ENCODE measurements at places on chromosomes 1 and 21.
A peak's percentile ranks its signal among the peaks of the same experiment; 100 is the strongest.

DNA sequence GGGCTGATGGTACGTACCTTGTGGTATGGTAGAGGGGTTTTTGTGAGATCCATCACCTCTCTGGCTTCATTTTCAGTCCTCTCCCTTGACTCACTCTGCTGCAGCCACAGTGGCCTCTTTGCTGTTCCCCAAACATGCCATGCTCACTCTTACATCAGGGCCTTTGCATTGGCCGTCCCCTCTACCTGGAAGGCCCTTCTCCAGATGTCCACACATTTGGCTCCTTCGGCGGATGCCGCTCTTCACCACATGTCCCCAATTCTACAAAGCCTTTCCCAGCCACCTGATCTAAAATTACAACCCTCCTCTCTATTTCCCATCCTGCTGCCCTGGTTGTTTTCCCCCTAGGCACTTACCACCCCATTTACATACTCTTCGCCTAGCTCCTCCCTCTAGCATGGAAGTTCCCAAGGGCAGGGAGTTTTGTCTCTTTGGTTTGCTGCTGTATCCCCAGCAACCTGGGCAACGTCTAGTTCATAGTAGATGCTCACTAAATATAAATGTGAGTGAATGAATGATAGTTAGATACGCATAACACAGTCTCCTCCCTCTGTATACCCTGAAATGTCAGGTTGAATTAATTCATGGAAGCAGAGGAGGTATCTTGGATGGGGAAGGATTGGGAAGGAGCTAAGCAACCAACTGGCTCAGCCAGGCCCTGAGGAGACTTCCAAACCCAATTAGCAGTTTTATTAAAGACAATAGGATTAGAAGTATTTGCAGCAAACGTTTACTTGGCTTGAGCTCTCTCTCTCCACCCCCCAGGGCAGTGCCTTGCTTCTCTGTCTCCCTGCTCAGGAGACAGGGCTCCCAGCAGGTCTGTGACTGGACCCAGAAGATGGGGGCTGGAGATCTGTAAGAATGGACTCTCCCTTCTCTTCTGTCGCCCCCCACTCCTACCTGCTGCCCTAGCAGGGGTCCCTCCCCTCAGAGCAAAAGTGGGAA is 264.2 kb downstream of the GRIK3 start:
- DNase-seq, result no peak

DNA sequence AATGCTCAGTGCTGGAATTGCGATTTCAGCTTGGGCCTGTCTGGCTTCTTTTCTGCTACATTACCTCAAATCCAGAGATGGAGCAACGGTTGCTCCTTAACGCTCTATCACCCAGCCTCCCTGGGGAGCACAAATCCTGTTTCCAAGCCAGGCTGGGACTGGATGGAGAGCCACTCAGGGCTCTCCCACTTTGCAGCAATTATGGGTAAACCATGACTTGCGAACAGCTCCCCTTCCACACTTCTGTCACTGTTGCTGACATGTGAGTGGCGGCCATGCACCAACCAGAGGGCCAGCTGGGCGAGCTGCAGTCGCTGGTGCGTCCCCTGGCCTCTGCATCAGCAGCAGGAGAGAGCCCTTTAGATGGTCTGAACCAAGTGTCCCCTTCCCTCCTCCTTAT is 65.1 kb upstream of the RAB4A start:
- DNase-seq, result no peak

GRCh38 chr1:9278116-9278515 is 14.6 kb upstream of the SPSB1 start:
- DNase-seq, result no peak

DNA sequence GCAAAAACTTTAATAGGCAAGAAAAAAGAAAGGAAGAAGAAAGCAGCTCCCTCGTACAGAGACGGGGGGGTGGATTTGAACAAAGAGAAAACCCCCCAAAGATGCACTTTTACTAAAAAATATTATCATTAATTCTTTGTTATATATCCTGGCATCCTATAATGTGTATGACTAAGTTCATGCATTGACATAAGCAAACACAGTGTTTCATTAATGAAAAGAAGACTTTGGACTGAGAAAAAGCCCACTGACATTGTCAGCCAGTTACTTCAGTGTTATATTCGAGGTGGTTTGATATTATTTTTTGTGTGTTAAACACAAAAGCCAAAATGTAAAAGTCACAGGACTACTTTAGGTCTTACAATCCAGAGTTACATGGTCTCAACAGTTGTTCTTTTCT is 110.1 kb upstream of the DPYD start:
- no peak for DNase-seq

DNA sequence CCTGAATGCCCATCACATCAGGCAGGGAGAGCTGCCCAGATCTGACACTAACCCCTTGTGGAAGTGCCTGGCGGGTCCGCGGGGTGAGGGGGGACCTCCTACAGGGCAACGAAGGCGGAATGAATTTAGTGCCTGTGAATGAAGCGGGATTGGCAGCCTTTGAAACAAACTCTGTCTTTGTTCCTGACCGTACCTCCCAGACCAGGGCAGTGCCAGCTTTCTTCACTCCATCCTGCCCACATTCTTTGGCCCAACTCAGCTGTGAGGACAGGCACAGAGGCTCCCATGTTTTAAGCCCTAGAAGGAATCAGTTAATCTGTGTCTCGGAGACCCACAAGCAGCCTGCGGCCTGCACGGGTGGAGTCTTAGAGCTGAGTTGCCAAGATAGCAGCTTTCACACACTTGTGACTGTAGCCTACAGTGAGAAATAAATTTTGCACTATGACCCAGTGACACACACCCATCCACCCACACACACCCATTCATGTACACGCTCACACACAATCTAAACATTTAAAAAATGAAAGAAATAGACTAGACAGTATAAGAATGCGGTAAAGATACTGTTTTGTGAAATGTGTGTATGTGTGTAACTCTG is 60.1 kb upstream of the USP24 start:
- DNase-seq, result no peak

DNA sequence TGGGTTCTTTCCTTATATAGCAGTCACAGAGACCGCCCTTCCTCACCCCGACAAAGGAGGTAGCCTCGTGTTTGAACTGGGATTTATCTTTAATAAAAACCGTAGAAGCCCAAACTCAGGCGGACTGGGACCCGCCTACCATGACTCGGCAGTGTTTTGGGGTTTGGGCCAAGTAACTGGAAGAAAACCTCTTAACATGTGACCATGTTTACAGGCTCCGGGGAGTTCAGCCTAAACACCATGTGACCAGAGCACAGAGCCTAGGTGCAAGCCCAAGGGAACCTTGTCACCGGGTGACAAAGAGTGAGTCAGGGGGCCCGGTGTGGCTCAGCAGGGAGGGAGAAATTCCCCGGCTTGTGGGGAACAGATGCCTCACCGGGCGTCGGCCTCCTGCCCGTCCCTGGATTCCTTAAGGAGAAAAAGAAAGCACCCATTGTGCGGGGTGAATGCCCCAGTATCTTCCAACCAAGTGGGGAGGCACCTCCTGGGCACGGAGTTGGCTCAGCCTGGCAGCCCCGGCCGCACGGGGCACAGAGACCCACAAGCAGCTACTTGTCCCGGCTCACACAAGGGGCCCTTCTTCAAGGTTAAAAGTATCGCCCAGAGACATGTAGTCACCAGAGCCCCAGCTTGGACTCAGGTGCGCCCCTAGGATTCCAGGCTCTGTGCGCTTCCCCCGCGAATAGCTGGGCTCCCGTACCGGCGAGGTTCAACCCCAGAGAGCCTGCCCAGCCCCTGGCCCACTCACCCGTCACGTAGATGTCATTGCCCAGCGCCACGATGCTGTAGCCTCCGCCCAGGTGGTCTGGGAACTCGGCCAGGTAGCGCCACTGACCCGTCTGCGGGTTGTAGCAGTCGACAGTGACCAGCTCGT is 1.4 kb downstream of the KLHL21 start:
- DNase-seq, result no peak

DNA sequence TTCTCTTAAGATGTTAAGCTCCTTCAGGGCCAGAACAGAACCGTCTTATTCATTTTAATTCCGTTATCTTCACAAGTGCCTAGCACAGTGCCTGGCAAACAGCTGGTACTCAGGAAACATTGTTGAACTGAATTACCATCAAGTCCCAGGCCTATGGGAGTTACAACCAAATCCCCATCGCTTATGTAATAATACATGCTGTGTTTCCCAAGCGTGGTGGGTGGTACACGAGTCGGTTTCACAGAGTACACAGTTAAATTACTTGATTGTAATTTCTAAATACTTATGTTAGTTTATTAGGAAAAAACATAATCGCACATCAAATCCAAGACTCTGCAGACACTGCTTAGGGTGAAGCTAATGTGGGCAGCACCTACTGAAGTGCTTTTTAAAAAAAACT is 1.0 kb downstream of the ANGEL2 start:
- no peak for DNase-seq

- no peak for DNase-seq
Observed at GRCh38 chr1:52348704-52349300, 17.2 kb downstream of the CC2D1B start.

GRCh38 chr1:53734650-53735211 is 4.2 kb downstream of the GLIS1 start:
- DNase-seq, result no peak

DNA sequence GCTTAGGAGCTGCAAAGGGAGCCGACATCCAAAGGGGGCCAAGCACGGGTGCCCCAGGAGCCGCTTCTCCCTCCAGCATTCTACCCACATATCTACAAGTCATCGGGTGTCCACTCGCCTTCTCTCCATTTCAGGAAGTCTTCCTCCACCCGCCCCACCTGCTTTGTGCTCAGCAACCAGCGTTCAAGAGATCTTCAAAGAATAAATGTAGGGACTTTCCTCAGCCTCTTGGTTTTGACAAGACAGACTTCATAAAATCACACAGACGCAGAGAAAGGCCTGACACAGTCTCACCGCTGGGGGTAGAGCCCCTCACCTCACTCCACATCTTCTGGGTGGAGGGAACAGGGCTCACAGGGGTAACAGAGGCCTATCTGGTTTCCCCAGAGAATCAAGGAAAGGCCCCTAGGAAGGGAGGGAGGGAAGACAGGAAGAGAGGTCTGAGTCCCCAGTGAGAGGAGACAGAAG is 49.5 kb downstream of the SSBP3 start:
- DNase-seq, result no peak

GRCh38 chr1:246742396-246742795 is 18.2 kb downstream of the SCCPDH start:
- no peak for DNase-seq

- no peak for DNase-seq
Observed at GRCh38 chr1:226309398-226310244, 657 bp upstream of the LIN9 start.

GRCh38 chr21:19237608-19238007 is 834.0 kb upstream of the TMPRSS15 start:
- DNase-seq, result no peak

DNA sequence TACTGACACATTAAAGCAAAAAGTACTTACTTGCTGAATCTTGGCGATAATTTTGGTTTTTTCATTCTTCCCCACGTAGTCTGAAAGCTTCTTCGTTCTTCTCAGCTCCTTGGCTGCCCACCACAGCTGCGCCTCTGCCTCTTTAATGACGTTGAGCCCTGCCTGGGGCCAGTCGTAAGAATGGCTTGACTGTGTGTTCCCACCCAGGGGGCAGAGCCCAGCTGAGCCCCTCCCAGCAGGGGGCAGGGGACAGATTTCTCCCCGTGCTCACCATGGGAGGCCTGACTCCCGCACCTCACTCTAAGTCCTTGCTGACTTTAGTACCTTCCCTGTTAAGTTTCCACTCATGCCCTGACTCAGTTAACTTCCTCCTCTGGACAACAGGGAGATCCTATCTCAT is 9.0 kb downstream of the CFAP298 start:
- DNase-seq, result no peak

GRCh38 chr1:10957133-10957532 is 55.3 kb upstream of the TARDBP start:
- DNase-seq, result no peak

GRCh38 chr21:29125191-29125590 is 5.3 kb upstream of the MAP3K7CL start:
- no peak for DNase-seq

GRCh38 chr1:224852901-224853568 is 76.4 kb upstream of the DNAH14 start:
- DNase-seq, result no peak

- DNase-seq, result peak; percentile 55
Observed at GRCh38 chr1:27136998-27137542, 17.9 kb downstream of the SLC9A1 start.

DNA sequence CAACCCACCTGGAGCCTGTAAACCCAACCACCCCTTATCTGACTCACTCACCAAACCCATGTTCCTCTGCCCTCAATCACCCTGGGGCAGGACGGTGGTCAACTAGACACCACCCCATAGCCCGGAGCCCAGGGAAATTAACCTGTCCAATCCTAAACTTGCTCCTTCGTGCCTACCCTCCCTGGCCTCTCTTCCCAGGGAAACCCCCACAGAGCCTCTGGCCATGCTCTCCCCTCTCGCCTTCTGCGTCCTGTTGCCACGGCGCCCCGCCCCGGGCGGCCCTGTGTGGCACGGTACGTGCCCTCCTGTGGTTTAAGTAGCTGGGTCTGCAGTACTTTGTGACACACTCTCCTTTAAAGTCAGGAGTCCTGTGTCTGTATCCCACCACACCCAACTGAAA is 4.0 kb upstream of the FTCD start:
- no peak for DNase-seq

DNA sequence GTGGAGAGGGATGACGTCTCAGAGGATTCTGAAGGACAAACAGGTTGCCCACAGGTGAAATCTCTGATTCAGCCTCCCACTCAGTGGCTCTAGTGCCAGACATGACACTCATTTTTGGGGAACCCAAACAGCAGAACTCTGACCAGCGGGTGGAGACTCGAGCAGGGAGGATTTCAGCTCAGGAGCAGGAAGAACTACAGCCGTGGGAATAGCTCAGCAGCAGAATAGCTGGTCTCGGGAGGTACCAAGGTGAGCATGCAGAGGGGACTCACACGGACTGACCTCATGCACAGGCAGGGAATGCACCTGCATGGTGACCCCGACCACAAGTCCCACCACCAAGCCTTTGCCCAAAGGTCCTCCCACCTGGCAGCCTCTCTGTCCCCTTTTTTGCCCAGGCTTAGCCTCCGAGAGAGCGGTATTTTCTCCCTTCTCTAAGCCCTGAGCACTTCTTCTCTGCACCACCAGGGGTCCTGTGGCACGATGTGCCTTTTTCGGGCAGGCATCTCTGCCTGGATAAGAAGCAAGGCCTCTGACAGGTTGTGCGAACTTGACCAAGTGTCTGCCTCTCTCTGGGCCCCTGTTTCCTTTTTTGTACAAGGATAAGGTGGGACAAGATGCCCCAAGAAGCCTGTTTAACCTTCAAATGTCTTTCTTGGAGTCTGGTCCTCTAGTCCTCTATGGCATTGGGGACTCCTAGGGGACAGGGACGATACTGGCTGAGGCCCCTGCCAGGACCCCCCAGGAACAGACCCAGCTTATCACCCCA is 8.8 kb upstream of the FGR start:
- DNase-seq, result no peak

DNA sequence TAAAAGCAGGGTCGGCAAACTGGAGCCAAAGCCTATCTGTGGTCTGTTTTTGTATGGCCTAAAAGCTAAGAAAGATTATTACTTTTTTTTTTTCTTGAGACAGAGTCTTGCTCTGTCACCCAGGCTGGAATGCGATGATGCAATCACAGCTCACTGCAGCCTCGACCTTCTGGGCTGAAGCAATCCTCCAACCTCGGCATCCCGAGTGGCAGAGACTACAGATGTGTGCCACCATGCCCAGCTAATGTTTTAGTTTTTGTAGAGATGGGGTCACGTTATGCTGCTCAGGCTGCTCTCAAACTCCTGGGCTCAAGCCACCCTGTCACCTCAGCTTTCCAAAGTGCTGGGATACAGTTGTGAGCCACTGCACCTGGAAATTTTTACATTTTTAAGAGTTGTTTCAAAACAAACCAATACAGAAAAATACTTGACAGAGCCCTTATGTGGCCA is 6.5 kb upstream of the GLRX2 start:
- DNase-seq, result no peak

Measured in activated CD8-positive, alpha-beta memory T cell treated with anti-CD3 and anti-CD28 coated beads for 48 hours (primary cell).